ENCODE measurements at places on chromosomes 7 and 10. TPM values are rescaled to one million over a fixed set of nuclear protein-coding genes. Genes with fewer than 3 reads are reported as not detected.

DNA sequence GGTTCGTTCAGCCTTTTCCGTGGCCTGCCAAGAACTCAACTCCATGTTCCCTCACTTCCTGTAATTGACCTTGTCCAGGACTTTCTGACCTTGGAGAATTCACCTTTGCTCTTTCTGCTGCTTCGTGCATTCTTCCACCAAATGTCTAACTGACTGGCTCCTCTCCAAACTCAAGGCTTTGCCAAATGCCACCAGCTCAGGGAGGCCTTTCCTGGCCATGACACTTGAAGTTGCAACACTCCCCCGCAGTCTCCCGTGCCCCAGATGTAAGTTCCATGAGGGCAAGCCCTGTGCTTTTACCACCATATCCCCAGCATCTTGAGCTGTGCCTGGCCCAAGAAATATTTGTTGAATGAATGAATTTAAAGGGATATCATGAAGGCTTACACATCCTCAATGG, 238.4 kb downstream of the ARHGAP21 start:
- DNase-seq: no peak

Gene NUPR2
- not detected for total RNA-seq

Gene ATOH7
- total RNA-seq: 0.54 TPM

DNA sequence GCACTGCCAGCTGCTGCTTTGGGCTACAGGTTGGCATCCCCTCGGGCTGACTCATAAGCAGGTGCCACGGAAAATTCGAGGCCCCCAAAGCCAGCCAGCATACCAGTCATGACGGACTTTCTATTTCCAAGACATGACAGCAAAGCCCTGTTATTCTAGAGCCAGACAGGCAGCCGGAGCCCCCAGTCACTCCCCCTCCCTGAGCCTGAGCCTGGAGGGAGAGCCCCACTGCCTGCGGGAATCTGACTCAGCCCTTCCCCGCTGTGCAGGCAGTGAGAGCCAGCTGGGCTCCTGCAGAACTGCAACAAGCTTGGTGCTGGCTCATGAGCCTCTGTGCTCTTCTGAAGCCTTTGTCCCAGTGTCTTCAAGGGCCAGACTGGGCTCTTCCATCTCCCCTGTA, 15.8 kb downstream of the BTBD16 start:
- no peak for DNase-seq

All from Caco-2 (cell line).